Endothelial cell (in vitro differentiated cells): ENCODE measurements at places on chromosomes 6 and 20. TPM values are rescaled to one million over a fixed set of nuclear protein-coding genes. Genes with fewer than 3 reads are reported as not detected.

DNA sequence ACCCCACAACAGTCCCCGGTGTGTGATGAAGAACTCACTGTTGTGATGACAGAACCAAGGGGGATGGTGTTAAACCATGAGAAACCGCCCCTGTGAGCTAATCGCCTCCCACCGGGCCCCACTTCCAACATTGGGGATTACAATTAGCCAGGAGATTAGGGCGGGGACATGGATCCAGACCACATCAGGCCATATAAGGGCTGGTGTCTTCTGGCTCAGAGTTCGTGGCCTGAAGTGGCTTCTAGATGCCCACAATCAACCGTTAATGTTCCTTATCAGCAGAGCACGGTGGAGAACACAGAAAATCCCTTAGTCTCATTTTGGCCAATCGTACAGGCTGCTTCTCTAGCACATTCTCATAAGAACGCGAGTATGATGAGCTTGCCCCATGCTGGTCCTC is 10.9 kb upstream of the MAS1 start:
- DNase-seq = no peak

- peak; percentile 42 for DNase-seq
Observed at GRCh38 chr20:48826883-48827771, 672 bp downstream of the PREX1 start.

DNA sequence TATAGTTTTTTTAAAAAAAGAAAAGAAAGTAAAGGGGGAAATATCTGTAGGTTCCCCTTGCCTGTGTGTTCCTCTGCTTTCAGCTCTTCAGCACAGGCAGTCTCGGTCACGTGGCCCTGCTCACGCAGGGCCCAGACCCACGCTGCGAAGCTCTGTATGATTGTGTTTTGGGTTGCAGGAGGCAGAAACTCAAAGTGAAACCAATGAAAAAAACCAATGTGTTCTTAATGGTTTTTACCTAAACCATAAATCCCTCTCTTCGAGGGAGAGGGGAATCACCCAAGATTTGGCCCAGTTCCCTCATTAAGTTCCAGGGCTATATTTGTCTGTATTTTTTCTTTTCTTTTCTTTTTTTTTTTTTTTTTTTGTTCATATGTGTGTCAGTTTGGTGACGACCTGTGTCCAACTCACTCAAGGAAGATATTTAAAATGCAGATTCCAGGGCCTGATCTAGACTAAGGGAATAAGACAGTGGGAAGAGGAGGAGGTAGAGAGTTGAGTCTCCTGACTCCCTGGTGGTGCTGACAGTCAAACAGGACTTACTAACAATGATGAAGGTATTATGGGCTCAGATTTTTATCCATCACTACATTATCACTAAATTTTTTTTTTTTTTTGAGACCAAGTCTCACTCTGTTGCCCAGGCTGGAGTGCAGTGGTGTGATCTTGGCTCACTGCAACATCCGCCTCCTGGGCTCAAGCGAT is 33.8 kb upstream of the RREB1 start:
- no peak for DNase-seq

DNA sequence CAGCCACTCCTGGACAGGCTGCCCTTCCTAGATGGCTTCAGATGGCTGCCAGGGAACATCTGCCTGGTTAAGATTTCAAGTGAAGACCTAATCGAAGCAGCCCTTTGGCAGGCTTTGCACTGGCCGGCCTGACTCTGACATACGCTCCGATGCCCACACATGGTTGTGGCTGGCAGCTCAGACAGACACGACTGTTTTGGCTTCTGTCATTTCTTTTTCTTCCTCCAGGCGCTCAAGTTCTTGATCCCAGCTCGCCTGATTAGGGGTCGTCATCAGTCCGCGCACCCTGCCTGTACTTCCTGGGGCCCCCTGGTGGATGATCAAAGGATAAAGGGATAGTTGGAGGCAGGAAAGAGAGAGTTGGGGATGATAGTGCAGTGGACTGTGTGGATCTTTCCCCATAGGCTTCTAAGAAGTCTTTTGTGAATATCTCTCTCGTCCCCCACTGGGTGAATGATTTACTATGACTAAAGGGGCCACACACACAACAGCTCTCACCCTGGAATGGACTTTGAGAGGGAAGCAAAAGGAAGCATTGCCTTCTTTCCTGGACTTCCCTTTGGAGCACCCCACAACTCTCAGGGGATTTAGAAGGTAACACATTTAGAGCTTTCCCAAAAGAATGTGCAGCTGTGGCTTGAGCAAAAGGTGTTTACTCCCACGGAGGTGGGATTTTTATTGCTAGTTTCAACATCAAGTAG is 21.4 kb upstream of the TRAM2 start:
- DNase-seq = peak; percentile 68

DNA sequence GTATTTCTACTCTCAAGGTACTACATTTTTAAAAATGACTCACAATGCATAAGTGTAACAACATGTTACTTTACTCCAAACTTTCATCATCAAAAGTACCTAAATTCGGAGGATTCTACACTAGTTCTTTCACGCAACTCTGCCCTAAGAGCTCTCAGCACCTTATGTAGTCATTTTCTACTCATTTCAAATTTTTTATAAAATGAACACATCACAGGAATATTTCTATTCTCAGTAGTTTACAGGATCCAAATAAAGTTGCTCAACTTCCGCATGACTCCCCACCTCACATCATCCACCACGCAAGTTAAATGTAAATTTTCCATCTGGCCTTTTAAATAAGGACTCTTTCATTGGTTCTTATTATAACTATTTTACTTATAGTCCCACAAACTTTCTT is 344.9 kb upstream of the MANEA start:
- no peak for DNase-seq

- DNase-seq = no peak
Observed at GRCh38 chr6:72691249-72691648, 69.4 kb downstream of the KCNQ5 start.

- DNase-seq = peak; percentile 86
Observed at GRCh38 chr20:62156592-62157386, 13.2 kb downstream of the SS18L1 start.

DNA sequence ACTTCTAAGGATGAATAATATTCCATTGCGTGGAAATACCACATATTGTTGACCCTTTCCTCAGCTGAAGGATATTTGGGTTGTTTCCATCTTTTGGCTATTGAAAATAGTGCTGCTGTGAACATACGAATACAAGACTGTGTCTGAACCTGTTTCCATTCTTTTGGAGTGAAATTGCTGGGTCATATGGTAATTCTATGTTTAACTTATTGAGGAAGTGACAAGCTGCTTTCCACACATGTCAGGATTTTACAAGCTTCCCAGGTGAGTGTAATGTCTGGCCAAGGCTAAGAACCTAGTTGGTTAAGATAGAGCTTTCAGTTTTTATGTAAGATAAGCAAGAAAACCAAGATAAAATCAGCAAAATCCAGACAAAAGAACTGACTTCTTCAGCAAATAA is 48.8 kb downstream of the PPP1R3G start:
- no peak for DNase-seq

- peak; percentile 90 for DNase-seq
Observed at GRCh38 chr6:165884813-165885765, 222.0 kb upstream of the PDE10A start.

DNA sequence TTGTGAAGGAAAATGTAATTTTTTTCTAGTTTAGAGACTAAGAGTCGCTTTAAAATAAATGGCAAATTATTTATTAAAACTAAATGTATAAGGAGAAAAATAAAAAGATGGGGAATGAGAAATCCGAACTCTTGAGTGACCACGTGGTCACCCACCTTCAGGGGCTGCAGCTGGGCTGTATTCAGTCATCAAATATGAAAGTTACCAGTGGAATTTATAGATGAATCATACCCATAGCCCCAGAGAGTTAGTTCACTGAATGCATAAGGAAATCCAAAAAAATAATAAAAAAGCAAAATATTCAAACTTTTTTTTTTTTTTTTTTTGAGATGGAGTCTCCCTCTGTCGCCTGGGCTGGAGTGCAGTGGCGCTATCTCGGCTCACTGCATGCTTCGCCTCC is 947.7 kb upstream of the ADGRB3 start:
- DNase-seq = no peak

- no peak for DNase-seq
Observed at GRCh38 chr20:35820715-35821114, 48.9 kb downstream of the PHF20 start.

GRCh38 chr6:104789770-104790190 is 69.9 kb downstream of the HACE1 start:
- no peak for DNase-seq

GRCh38 chr6:119627908-119628669 is 278.5 kb upstream of the MAN1A1 start:
- no peak for DNase-seq

GRCh38 chr6:150600301-150601017 is 774 bp downstream of the PLEKHG1 start:
- peak; percentile 79 for DNase-seq

DNA sequence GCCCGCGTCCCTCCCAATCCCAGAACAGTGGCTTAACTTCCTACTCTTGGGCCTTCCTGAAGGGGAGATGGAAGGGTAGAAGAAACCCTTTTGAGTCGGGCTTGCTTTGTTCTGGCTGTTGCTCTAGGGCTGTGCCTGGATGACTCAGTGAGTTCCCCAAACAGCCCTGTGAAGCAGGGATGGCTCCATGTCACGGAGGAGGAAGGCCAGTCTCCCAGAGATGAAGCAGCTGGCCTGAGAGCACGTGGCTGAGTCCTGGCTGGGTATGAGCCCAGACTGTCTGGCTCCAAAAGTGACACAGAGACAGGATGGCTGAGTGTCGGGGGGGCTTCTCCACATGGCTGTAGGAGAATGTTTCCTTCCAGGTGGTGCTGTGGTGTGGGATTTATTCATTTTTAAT is 4.6 kb downstream of the SYTL3 start:
- DNase-seq = no peak

The ESR1 gene
- 0.05 TPM for total RNA-seq

The KDM1B gene
- 14.9 TPM for total RNA-seq

The BMP6 gene
- total RNA-seq = 0.97 TPM

The LGSN gene
- not detected for total RNA-seq

The SYCP2L gene
- total RNA-seq = 8.1 TPM

The DZANK1 gene
- 4.2 TPM for total RNA-seq
